Epithelial cell of proximal tubule (primary cell): ENCODE measurements at places on chromosomes 2 and 18.
A peak's percentile ranks its signal among the peaks of the same experiment; 100 is the strongest.

DNA sequence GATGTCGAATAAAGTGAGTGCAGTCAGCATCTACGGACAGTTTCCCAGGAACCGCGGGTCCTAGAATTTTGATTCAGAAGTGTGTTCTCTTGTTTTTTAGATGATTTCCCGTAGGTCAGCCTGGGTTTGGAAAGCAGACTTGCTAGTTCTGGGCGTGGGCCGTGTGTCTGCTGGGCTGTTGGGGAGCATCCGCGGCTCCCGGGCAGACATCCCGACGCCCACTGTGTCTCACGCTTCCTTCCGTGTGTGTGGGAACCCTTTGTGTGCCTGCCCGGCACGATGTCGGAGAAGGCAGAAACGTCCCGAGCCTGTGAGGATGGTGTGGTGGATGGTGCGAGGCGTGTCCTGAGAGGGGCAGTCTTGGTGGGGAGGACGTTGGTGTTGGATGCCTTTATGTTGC, 18.4 kb downstream of the CTDP1 start:
- DNase-seq = no peak

- no peak for DNase-seq
These were observed at the start of gene DPP4 for GRCh38 chr2:162073888-162074631. Gene DPP4 (minus strand): TSS chr2:162074215. CDS start chr2:162073981, 234 bp downstream.

DNA sequence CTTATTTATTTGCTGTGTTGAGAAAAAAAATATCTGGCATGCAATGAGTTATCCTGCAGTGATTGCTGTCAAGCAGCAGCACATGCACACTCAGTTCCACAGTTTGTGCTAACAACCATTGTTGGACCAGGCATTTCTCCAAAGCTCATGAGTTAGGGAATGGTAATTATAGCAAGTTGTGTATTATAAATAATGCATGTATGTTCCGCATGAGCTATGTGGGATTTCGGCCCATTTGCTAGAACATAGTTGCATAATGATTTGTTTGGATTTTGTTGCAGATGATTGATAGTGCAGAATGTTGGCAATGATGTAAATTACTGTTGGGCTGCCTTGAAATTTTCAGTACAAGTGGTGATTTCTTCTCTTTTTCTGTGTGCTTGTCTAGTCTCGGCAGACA, 10.7 kb downstream of the KCNJ3 start:
- peak; percentile 43 for DNase-seq

DNA sequence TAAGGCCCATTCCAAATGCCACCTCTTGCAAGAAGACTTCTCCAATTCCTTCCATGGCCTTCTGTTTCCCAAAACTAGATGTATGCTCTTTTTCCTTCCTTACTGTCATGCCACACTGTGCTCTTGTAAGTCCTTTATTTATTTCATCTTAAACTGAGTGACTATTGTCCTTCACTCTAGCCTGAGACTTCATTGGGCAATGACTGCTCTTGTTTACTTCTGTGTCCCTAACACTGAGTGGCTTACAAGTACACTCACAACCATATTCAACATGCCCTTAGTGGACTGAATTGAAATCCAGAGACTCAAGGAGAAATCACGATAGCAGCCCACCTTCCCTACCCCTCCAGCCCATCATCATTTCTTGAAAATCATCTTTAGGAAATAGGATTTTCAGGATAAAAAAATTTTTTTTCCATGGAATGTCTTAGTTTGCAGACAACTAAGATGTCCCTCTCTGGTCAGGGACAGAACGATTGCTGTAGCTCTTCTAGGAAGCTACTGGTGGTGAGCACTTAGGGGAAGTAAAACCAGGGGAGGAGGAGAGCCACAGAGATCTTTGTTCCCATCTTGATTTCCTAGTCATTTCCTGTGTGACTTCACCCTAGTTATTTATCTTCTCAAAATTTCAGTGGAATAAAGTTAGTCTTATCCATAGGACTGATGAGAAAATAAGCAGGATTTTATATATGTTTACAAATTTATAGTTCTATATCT, 80.7 kb downstream of the CYRIA start:
- DNase-seq = no peak

- DNase-seq = no peak
These were observed 49.7 kb downstream of the SH3BP4 start for GRCh38 chr2:235001237-235002133.

DNA sequence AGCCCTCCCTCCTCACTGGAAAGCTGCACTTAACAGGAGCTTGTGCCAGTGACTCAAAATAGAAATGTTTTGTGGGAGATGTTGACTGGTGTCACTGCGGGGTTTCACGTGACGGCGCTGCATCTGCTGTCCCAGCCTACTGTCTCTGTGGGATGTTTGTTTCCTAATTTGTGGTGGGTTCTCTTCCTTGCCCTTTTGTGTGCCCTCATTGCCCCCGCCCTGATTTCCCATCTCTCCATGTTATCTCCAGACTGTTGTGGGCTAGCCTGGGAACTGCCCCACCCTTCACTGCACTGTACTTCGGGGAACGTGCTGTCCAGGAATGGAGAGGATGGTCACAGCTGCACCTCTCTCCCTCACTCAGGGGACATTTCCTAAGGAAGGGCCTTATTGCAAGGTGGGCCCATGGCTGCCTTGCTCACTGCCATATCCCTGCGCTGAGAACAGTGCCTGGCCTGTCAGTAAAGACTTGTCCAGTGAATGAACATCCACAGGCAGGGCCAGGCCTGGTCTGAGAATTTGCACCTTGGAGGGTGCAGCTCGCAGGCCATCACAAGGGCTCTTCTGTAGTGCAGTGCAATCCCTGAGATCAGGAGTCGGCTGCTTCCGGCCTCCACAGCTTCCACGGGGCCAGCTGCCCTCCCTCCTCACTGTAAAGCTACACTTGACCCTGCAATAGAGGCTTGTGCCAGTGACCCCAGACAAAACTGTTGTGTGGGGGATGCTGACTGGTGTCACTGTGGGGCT, 18.1 kb downstream of the ZAP70 start:
- no peak for DNase-seq

DNA sequence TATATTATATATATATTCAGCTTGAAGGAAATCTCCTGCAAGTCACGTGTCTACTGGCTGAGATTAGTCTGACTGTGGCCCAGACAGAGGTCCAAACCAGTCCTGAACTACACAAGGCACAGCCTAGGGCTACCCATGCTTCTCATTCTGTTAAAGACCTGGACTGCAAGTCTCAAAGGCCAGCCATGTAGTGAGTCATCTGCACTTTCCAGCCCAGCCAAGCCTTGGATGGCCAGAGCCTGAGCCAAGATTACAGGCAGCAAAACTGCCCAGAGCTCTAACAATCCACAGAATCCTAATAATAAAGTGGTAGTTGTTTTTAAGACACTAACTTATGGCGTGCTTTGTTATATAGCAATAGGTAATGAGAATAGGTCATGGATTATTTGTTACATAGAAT, 259.6 kb downstream of the SS18 start:
- peak; percentile 23 for DNase-seq

GRCh38 chr2:28400921-28401320, 8.3 kb downstream of the FOSL2 start:
- DNase-seq = no peak

DNA sequence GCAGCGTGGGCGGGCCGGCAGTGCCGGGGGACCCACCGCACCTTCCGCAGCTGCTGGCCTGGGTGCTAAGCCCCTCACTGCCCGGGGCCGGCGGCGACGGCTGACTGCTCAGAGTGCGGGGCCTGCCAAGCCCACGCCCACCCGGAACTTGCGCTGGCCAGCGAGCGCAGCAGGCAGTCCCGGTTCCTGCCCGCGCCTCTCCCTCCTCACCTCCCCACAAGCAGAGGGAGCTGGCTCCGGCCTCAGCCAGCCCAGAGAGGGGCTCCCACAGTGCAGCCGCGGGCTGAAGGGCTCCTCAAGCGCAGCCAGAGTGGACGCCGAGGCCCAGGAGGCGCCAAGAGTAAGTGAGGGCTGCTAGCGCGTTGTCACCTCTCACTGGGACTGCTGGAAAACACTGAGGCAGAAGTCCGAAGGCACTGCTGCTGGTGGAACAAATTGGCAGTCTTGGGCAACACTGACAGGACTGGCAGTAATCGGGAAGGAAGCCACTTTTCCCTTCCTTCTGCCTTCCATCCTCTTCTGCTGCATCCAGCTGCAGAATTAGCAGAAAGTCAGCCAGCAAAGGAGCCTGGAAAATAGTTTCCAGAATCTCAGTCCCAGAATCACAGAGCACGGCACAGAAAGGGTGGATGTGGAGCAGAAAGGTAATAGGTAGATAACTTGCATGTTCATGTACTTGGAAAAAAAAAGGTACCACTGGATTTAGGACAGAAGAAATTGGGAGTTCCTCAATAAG, 179.4 kb upstream of the FN1 start:
- no peak for DNase-seq

- DNase-seq = no peak
These were observed 20.1 kb upstream of the CD207 start for GRCh38 chr2:70855667-70856066.

DNA sequence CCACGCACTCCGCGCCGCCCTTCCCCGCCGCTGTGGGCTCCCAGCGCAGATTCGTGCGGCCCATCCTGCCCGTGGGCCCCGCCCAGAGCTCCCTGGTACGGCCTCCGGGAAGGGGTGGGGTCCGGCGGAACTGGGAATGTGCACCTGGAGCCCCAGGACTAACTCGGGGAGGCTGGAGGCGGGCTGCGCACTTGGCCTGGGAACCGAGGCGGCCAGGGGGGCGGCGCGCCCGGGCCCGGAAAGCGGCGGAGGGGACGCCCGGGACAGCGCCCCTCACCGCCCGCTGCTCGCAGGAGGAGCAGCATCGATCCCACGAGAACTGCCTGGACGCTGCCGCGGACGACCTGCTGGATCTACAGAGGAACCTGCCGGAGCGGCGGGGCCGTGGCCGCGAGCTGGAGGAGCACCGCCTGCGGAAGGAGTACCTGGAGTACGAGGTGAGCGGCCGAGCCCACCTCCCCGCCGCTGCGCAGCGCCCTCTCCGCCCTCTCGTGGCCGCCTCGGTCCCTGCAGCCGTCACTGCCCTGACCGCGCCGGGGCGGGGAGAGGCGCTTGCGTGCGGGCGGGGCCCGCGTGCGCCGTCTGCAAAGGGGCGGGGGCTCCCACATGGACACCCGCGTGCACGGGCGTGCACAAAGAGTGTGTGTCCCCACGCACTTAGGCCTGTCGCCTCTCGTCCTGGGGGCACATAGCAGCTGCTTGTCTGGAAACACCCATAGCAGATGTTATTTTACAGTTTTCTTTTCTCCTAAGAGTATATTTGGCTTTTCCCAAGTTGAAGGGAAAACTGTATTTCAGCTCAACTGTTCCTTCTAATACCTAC, 25.2 kb downstream of the PSD4 start:
- no peak for DNase-seq

- no peak for DNase-seq
These were observed 77.0 kb downstream of the PRKCE start for GRCh38 chr2:45728458-45728942.

- no peak for DNase-seq
These were observed 74.0 kb upstream of the FZD7 start for GRCh38 chr2:201959626-201960025.

GRCh38 chr2:233217892-233218377, 33.5 kb upstream of the ATG16L1 start:
- no peak for DNase-seq

DNA sequence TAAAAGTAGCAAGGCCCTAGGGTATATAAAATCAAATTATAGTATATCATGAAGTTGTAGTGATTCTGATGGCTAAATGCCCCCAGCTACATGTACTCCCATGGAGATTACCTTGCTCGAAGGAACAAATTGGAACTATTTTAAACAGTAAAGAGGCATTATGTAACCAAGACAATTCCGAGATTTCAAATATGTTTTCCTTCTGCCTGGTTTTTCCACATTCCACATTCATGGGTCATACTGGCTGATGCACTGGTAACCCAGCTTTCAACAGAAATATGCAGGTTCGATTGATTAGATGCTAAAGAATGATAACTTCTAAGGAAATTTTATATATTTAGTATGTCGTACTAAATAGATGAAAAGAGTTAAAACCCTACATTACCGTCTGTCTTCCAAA, 62.3 kb upstream of the MGAT4A start:
- DNase-seq = no peak

DNA sequence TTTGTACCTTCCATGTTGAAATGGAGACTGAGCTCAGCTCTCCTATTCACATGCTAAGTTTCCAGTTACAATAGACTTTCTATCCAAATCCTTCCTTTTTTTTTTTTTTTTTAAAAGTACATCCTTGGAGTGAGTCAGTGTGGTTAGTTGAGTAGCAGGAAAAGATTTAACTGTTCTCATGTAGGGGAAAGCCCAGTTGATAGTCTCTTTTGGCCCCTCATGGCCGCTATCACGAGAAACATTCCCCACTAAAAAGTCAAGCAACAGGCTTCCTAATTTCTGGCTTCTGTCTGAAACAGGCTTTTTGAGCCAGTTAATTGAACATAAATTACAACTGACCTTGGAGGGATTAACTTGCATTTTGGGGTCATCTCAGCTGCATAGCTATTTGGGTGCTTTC, 161.3 kb downstream of the MEIS1 start:
- DNase-seq = no peak

DNA sequence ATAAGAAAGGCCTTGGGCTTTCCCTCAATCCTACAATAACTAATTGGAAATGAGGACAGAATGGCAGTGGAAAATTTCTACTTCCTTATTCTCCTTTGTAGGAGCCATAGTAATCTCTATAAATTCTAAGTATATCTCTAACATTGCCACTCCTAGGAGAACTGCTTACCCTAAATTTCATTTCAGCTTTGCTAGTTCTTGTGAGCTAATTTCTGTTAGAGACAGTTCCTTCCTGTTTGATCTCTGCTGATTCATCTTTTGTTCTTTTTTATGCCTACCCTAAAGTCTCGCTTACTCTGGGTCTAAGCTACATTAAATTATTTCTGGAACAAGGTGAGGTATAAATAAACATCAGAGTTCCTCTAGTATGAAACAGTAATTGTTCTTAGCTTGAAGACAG, 25.7 kb downstream of the ABHD3 start:
- no peak for DNase-seq

DNA sequence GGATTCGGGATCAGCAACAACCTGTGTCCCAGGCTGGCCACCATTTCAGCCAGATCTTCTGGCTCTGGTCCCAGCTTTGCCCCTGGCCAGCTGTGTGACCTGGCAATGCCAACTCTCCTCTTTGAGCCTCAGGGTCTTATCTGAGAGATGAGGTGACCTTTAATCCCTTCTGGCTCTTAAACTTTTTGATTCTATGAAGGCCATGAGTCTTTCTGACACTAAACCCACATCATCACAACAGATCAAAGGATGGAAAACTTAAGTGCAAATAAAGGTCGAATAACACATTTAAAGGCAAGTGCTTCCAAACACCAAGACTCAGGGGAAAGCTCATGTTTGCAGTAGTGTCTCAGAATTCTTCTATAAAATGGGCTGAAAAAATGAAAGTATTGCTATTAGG, 491.8 kb upstream of the NRP2 start:
- no peak for DNase-seq
